Esophagus muscularis mucosa (tissue), 4 donors: ENCODE measurements at places on chromosomes 11 and 22.

DNA sequence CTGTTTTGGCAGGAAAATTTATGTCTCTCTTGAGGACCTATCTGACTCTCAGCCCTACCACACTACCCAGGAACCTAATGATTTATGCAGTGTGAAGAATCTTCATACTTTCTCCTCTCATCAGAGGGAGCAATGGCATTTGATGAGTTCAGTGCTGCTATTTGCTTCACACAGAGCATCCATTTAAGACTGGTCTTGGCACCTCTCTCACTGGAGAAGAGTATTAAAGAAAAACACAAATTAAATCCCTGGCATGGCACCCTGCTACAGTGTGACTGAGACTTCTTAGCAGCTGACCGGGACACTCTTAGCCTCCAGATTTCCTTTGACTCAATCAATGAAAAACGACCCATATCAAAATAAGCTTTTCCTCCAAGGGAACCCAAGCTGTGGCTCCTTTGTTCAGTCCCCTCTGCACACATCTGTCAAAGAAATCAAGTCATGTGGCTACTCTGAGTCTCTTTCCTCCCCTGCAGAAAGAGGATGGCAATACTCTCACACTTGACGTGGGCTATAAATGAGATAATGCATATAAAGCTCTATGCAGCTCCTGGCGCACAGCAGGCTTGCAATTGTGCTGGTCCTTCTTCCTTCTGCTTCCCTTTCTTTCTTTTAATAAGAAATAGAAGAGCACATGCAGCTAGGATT is 186.1 kb upstream of the E2F8 start:
- DNase-seq: no peak
- no peaks in the 10 kb centered on the region for H3K4me1 ChIP-seq
- H3K4me3 ChIP-seq: no peak overlapping the region
- H3K36me3 ChIP-seq: no peaks in the 10 kb centered on the region

GRCh38 chr11:16981651-16982194 is 32.5 kb downstream of the PLEKHA7 start:
- DNase-seq: no peak
- peaks cover 20% of the 10 kb centered on the region for H3K4me1 ChIP-seq
- no peaks in the 10 kb centered on the region for H3K27me3 ChIP-seq
- H3K4me3 ChIP-seq: no peak overlapping the region
- H3K27ac ChIP-seq: peak overlapping the region; percentile 63

GRCh38 chr11:131349368-131350086 is 20.9 kb upstream of the NTM start:
- no peak for DNase-seq
- H3K4me3 ChIP-seq: no peak overlapping the region
- no peaks in the 10 kb centered on the region for H3K36me3 ChIP-seq
- no peaks in the 10 kb centered on the region for H3K27me3 ChIP-seq

DNA sequence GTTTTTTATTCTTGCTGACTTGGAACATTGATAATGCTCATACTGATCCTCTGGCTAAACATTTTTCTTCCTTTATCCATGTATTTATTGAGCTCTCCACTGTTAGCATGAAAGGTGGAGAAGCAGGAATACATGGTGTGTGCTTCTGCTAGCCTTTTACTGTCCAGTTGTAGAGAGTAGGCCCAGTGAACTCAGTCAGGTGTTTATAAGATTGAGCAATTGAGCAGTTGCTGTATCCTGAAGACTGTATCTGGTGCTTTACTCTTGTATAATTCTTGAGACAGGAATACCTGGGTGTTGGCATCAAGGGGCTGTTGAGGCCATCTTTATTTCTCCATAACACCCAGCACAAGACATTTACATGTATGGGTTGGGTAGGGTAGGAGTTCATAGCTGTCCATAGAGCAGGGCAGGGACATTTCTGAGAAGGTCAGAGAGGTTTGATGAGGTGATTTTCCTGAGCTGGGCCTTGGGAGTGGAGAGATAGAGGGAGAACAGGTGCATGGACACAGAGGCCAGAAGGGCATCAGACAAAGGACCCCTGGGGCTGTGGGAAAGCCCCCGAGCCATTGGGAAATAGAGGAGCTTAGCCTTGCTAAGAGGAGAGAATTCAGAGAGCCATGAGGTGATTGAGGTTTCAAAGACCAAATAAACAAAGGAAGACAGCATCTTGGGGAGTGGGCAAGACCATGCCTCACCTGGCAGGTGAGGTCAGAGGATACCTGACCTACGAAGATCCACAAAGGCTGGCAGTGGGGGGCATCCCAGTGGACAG is 155.5 kb downstream of the TEAD1 start:
- no peak for DNase-seq
- H3K27ac ChIP-seq: no peak overlapping the region
- H3K27me3 ChIP-seq: no peaks in the 10 kb centered on the region
- no peak overlapping the region for H3K4me3 ChIP-seq
- no peaks in the 10 kb centered on the region for H3K36me3 ChIP-seq

- H3K4me3 ChIP-seq: no peak overlapping the region
- peaks cover 62% of the 10 kb centered on the region for H3K4me1 ChIP-seq
- DNase-seq: no peak
- H3K27me3 ChIP-seq: no peaks in the 10 kb centered on the region
- no peak overlapping the region for H3K27ac ChIP-seq
Measured at GRCh38 chr22:40236131-40236665, 58.5 kb downstream of the TNRC6B start.

DNA sequence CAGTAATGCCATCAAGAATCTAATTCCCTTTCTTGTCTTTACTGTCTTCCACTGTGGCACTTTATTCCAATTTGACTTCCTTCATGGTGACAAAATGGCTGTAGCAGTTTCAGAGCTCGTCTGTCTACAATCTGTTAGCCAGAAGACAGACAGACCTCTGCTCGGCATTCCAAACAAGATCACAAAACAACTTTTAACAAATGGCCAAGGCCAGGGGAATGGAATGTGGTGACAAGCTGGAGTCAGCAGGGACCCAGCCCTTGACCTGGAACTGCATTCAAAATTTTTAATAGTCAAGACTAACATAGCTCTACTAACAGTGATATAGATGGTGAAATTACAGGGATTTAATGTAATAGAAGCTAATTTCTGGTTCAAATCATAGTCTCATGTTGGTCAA is 637.2 kb downstream of the ETS1 start:
- no peak overlapping the region for H3K4me3 ChIP-seq
- no peak overlapping the region for H3K27ac ChIP-seq

GRCh38 chr22:30245985-30246813 is at the start of gene LIF:
LIF (minus strand) TSS chr22:30246759; CDS start chr22:30246695, 64 bp downstream.
- peak within 1 kb of the TSS; percentile 52 for H3K4me3 ChIP-seq
- no peak for DNase-seq
- no peaks in the 10 kb centered on the region for H3K36me3 ChIP-seq
- peak within 1 kb of the TSS; percentile 41 for H3K27ac ChIP-seq
- peaks cover 36% of the 10 kb centered on the region for H3K4me1 ChIP-seq

GRCh38 chr22:43550672-43551071 is 138.9 kb downstream of the MPPED1 start:
- no peaks in the 10 kb centered on the region for H3K27me3 ChIP-seq
- no peaks in the 10 kb centered on the region for H3K4me1 ChIP-seq
- H3K27ac ChIP-seq: no peak overlapping the region
- H3K36me3 ChIP-seq: no peaks in the 10 kb centered on the region

DNA sequence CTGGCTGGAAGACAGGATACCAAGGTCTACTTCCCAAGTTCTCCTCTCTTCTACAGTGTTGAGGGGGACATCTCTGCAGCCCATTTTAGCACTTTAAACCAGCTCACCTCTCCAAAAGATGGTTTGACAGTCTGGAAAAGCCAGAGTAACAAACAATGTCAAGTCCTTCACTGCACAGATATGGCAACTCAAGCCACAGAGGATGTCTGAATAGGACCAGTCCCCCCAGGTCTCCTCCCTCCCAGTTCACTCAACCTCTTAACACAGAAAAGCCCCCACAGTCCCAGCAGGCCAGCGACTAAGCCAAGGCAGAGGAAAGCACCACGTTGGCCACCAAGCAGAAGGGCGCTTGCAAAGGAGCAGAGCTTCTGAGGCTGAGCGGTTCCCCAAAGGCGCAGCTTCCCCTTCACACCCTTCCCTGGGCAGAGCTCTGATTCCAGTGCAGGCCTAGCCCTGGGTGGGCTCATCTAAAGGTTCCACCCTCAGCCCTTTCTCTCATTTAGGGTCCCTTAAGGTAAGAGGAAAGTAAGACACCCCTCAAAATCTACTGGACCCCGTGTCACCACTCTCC is 62.7 kb downstream of the PAK1 start:
- peaks cover 58% of the 10 kb centered on the region for H3K4me1 ChIP-seq
- H3K27me3 ChIP-seq: no peaks in the 10 kb centered on the region
- no peak for DNase-seq
- H3K27ac ChIP-seq: peak overlapping the region; percentile 84
- H3K36me3 ChIP-seq: no peaks in the 10 kb centered on the region
- peak overlapping the region; percentile 69 for H3K4me3 ChIP-seq

- no peaks in the 10 kb centered on the region for H3K4me1 ChIP-seq
- H3K27ac ChIP-seq: no peak overlapping the region
- no peak overlapping the region for H3K4me3 ChIP-seq
- no peak for DNase-seq
Measured at GRCh38 chr11:93512949-93513667, 30.1 kb downstream of the SMCO4 start.

GRCh38 chr22:30490399-30490798 is 15.1 kb downstream of the SEC14L4 start:
- H3K27me3 ChIP-seq: peaks cover 59% of the 10 kb centered on the region
- H3K36me3 ChIP-seq: no peaks in the 10 kb centered on the region
- H3K4me3 ChIP-seq: no peak overlapping the region
- H3K27ac ChIP-seq: no peak overlapping the region
- H3K4me1 ChIP-seq: no peaks in the 10 kb centered on the region
- DNase-seq: no peak

GRCh38 chr22:26650722-26651421 is 6.5 kb upstream of the MIAT start:
- no peak overlapping the region for H3K27ac ChIP-seq
- peaks cover 4% of the 10 kb centered on the region for H3K27me3 ChIP-seq
- DNase-seq: no peak
- no peaks in the 10 kb centered on the region for H3K4me1 ChIP-seq

GRCh38 chr11:75100314-75100713 is 3.6 kb upstream of the OR2AT4 start:
- no peaks in the 10 kb centered on the region for H3K27me3 ChIP-seq
- no peaks in the 10 kb centered on the region for H3K36me3 ChIP-seq
- H3K4me1 ChIP-seq: no peaks in the 10 kb centered on the region
- H3K4me3 ChIP-seq: no peak overlapping the region

GRCh38 chr11:44309478-44310205 is at the start of gene ALX4:
ALX4 (minus strand) TSS chr11:44310139; CDS start chr11:44310062, 77 bp downstream.
- H3K27me3 ChIP-seq: peaks cover 75% of the 10 kb centered on the region
- H3K36me3 ChIP-seq: no peaks in the 10 kb centered on the region
- peak within 1 kb of the TSS; percentile 46 for H3K4me3 ChIP-seq

- no peaks in the 10 kb centered on the region for H3K36me3 ChIP-seq
- H3K27me3 ChIP-seq: no peaks in the 10 kb centered on the region
- no peak overlapping the region for H3K4me3 ChIP-seq
- H3K27ac ChIP-seq: no peak overlapping the region
- DNase-seq: peak; percentile 50
- peaks cover 9% of the 10 kb centered on the region for H3K4me1 ChIP-seq
Measured at GRCh38 chr11:111582163-111582562, 20.1 kb upstream of the SIK2 start.

GRCh38 chr11:9817191-9817590 is 153.3 kb downstream of the SWAP70 start:
- H3K27me3 ChIP-seq: no peaks in the 10 kb centered on the region
- H3K36me3 ChIP-seq: peaks cover 33% of the 10 kb centered on the region
- no peak for DNase-seq
- H3K4me3 ChIP-seq: no peak overlapping the region

GRCh38 chr22:41888627-41889200 is 26.2 kb downstream of the SHISA8 start:
- no peaks in the 10 kb centered on the region for H3K27me3 ChIP-seq
- no peaks in the 10 kb centered on the region for H3K4me1 ChIP-seq
- peaks cover 90% of the 10 kb centered on the region for H3K36me3 ChIP-seq
- no peak overlapping the region for H3K27ac ChIP-seq
- H3K4me3 ChIP-seq: no peak overlapping the region

- no peak for DNase-seq
- no peaks in the 10 kb centered on the region for H3K27me3 ChIP-seq
- H3K27ac ChIP-seq: no peak overlapping the region
- no peaks in the 10 kb centered on the region for H3K36me3 ChIP-seq
Measured at GRCh38 chr22:31917227-31917921, 27.0 kb upstream of the YWHAH start.

GRCh38 chr11:67528376-67528775 is 5.1 kb upstream of the CABP2 start:
- no peaks in the 10 kb centered on the region for H3K4me1 ChIP-seq
- H3K27me3 ChIP-seq: no peaks in the 10 kb centered on the region
- no peak overlapping the region for H3K4me3 ChIP-seq
- no peaks in the 10 kb centered on the region for H3K36me3 ChIP-seq

DNA sequence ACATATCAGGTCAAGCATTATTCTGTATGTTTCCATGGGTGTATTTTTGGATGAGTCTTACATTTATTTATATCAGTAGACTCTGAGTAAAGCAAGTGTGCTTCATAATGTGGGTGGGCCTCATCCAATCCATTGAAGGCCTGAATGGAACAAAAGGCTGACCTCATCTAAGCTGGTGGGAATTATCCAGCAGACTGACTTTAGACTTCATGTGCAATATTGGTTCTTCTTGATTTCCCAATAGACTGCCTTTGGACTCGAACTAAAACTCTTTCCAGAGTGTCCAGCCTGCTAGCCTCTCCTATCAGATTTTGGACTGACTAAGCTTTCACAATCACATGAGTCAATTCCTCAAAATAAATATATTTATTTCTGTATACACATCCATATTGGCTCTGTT is 116.2 kb downstream of the KIF18A start:
- no peaks in the 10 kb centered on the region for H3K4me1 ChIP-seq
- H3K27ac ChIP-seq: no peak overlapping the region
- H3K4me3 ChIP-seq: no peak overlapping the region
- no peaks in the 10 kb centered on the region for H3K27me3 ChIP-seq
- H3K36me3 ChIP-seq: no peaks in the 10 kb centered on the region
- DNase-seq: no peak

DNA sequence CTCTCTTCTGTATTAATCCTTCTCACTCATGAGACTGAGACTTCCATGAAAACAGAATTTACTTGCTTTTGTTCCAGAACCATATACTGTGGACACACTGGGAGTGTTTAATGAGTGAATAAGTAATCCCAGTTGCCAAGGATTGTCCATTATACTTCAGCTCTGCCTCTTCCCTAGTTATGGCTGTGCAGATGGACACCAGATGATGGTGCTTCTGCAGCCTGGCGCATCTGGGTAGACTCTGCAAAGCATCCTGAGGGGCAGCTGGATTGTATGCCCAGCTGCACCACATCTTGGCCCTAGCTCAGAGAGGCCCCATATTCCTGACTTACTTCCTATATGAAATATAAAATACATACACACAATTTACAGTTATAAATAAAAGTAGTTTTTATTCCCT is 43.5 kb downstream of the DBX1 start:
- peaks cover 22% of the 10 kb centered on the region for H3K36me3 ChIP-seq
- DNase-seq: no peak
